DMS153 (cell line): ENCODE measurements at places on chromosomes 7 and 10.

GRCh38 chr10:75406462-75407223 is 5.1 kb upstream of the ZNF503 start:
- no peak for DNase-seq

GRCh38 chr7:95001815-95002561 is 94.6 kb downstream of the PPP1R9A start:
- no peak for DNase-seq

- DNase-seq = no peak
Measured at GRCh38 chr7:50615519-50616080, 50.4 kb upstream of the DDC start.

DNA sequence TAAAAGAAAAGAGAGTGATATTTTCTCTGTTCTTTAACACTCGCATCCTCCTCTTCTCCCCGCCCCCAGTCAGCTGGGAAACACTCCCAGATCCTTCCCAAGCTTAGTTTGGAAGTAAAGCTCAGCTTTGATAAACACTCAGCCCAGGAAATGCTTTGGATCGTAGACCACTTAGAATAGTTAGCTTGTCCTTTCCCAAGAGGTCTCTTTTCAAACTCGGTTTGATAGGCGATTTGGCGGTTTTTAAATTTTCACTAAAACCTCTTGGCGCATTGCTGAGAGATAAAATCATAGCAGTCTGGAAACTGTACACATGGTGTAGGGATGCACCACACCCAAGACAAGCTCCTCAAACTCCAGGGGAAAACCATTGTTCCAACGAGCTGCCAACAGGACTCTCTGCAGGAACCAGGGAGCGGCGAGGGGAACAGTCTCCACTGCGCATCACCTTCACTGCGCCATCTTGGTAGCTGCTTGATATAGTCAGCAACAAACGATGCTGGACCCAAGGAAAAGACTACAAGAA is 22.3 kb downstream of the SMURF1 start:
- DNase-seq = no peak

DNA sequence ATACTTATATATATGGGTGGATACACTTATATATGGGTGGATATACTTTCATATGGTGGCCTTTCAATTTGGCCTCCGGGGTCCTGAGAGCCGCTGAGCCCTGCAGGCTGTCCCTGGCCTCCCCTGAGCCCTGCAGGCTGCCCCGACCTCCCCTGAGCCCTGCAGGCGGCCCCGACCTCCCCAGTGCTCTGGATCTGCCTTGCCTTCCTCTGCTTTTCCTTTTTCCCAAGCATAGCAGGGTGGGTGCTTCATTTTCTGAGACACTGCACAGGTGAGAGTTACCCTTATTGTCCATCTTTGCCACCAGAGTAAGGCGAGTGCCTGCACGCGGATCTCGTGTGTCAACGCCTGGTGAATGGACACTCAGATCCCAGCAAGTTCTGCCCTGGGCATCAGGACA is 106.6 kb downstream of the VIPR2 start:
- no peak for DNase-seq

GRCh38 chr7:493661-494251 is 25.9 kb downstream of the PDGFA start:
- no peak for DNase-seq

DNA sequence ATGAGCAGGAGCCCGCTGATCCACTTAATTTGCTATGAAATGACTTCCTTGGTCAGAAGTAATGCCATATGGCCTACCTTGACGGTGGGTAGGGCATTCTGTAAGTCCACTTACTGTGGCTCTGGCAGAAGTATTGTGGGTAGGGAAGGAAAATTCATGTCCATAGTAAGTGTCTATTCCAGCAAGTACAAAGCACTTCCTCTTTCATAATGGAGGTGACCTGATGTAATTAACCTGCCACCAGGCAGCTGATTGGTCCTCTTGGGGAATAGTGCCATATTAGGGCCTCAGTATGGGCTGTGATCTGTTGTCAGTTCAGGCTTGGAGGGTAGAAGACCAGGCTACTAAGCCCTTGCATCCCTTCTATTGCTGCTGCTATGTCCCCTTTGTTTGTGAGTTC is 103.9 kb downstream of the SLC37A3 start:
- peak; percentile 61 for DNase-seq

GRCh38 chr7:40777730-40778312 is 643.0 kb downstream of the SUGCT start:
- no peak for DNase-seq

DNA sequence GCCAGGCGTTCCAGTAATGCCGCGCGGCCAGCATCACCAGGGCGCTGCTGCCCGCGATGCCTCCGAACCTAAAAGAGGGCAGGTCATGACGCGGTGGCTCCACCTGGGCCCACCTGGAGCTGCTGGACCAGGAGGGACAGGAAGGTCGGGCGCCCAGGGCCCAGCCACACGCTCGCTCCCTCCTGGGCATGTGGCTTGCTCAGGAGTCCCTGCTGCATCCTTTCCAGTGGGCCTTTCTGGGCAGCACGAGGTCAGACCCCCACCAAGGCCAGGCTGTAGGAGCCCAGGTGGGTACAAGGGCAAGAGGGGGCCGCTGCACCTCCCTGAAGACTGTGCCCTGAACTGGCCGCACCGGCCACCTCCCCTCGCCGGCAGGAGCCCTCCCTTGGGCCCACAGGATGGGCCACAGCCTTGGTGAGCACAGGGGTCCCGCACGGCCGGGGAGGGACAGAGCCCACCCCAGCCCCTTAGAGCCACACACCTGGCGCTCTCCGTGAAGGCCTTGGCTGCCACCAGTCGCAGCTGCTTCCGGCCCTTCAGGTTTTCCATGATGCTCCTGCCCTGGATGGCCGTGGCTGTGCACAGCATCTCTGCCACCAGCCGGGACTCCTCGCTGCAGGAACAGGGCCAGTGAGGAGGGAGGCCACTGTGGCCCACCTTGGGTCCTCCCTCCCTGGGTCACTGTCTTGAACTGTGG is 43.2 kb downstream of the CFAP46 start:
- DNase-seq = no peak

- DNase-seq = no peak
Measured at GRCh38 chr10:17394854-17395253, 59.5 kb downstream of the ST8SIA6 start.

- DNase-seq = no peak
Measured at GRCh38 chr10:80405626-80406025, 2.7 kb upstream of the PRXL2A start.

- no peak for DNase-seq
Measured at GRCh38 chr10:59896191-59896590, 10.2 kb downstream of the CCDC6 start.

- no peak for DNase-seq
Measured at GRCh38 chr7:17661982-17662585, 278.2 kb downstream of the SNX13 start.
